RWPE1 (cell line): ENCODE measurements at places on chromosomes 2 and 18.

DNA sequence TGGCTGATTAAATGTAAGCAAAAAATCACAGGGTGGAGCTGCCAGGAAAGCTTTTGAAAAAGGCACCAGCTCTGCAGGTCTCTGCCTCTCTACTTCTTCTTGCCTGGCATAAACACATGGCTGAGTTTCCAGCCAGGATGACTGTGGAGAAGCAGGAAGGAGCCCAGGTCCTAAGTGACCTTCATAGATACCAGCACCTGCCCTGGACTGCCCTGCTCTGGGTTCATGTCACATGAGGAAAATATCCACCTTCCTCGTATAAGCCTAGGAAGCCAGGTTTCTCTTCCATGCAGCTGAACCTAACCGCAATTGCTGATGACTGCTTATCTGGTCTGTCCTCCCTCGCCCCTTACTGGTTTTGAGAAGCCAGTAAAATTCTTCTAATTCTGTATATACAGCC lies 47.8 kb upstream of the CREB1 start:
- DNase-seq = no peak

DNA sequence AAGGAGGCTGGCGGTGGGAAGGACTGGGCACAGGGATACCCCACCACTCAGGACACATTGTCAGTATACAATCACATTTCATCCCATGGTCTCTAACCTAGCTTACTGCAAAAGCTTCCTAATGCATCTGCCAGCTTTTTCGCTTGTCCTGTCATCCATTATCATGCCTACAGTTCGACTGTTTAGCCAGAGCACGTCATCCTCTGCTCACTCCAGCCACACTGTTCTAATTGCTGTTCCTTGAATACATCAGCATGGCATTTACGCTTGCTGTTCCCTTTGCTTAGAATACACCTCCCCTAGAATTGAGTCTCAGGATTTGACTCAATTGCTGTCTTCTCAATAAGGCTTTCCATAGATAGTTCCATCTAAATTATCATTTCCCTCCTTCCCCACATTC lies 166.3 kb downstream of the CCDC148 start:
- DNase-seq = no peak

DNA sequence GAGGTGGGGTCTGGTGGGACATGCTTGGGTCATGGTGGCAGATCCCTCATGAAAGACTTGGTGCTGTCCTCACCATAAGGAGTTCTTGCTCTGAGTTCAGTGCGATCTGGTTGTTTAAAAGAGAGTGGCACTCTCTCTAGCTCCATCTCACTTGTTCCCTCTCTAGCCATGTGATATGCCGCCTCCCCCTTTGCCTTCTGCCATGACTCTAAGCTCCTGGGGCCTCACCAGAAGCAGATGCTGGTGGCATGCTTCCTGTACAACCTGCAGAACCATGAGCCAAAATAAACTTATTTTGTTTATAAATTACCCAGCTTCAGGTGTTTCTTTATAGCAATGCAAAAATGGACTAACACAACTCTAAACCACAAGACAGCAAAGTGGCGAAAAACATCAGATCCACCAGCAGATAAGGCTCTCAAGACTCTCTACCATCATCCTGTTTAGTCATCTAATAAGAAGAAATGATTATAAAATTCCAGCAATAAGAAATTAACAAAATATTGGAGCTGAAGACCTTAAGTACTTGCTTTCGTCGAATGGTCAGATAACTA lies 75.5 kb downstream of the OLA1 start:
- DNase-seq = no peak

GRCh38 chr2:78145997-78146722 lies 624.0 kb upstream of the LRRTM4 start:
- DNase-seq = no peak

GRCh38 chr2:50026236-50026635 lies 871.9 kb upstream of the FSHR start:
- DNase-seq = no peak

- no peak for DNase-seq
Measured at GRCh38 chr2:197052356-197052755, 125.8 kb upstream of the PGAP1 start.

GRCh38 chr2:19728125-19728524 lies 173.7 kb downstream of the TTC32 start:
- no peak for DNase-seq

DNA sequence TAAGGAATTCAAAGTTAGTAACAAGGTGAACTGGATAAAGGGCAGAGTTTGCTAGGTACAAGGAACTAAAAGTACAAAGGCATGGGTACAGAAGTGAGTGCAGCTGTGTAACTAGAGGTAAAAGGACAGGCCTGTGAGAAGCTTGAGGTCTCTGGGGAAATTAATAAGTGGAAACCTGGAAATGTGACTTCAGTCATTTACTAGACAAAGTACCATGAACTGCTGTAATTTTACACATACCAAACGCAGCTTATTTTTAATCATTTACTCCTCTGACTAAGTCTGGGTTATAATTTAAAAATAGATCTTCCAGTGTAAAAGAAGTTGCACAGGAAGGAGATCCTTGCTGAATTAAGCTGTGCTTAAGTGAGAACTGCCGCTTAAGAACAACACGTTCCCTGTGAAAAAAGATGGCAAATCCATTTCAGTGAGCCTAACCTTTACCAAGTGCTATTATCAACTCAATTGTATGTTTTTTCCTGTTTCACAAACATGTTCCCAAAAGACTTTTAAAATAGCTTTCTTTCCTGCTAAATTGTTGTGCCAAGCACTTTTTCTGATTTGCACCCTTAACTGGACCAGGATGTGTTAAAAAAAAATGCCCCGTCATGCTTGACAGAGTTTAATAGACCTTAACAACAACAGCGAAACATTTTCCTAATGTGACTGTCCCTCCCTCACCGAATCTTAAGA lies 44.3 kb downstream of the CALCRL start:
- DNase-seq = no peak
